ENCODE measurements at places on chromosomes 7 and 10.
A peak's percentile ranks its signal among the peaks of the same experiment; 100 is the strongest.

- DNase-seq, result no peak
Observed at GRCh38 chr7:158401295-158401694, 186.3 kb downstream of the PTPRN2 start.

DNA sequence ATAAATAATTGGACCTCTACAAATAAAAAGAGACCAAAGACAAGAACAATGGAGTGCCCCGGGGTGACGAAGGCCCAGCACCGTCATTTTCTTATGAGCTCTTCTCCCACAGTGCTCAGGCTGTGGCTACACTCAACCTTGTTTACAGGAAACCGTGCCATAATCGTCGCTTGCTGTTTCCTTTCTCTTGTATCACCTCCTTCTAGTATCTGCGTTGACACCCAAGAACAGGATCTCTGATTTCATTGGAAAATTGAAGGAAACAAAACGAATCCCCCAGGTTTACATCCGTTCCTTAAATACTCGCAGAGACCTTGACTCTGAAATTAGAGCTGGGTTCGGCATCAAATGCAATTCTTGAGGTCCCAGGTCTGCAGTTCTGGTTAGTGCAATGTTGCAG is 1.7 kb upstream of the IGFBP3 start:
- no peak for DNase-seq

DNA sequence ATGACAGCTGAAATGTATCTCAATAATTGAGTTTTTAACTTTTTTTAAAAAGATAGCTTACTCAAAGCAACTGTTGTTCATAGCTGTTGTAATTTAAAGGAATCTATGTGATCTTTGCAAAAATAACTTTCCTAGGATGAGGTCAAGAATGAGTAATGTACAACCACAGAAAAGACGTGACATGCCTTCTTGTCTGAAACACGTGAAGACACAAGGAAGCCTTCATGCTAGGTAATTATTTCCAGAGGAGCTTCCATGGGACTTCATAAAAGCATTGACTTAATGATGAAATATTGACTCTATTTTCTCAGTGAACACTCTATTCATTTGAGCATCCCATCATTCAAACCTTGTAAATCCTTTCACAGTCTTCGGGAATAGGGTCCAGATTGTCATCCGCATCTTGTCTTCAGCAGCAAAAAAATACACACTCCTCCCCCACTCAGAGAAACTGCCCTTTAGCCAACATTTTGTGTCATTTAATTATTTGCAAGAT is 528.0 kb downstream of the NRG3 start:
- no peak for DNase-seq

- DNase-seq, result no peak
Observed at GRCh38 chr7:6056616-6057015, 25.4 kb downstream of the ANKRD61 start.

GRCh38 chr10:88990384-88991160 is at the start of gene FAS:
FAS (plus strand) TSS chr10:88990798; CDS start chr10:88990877, 79 bp downstream.
- no peak for DNase-seq

DNA sequence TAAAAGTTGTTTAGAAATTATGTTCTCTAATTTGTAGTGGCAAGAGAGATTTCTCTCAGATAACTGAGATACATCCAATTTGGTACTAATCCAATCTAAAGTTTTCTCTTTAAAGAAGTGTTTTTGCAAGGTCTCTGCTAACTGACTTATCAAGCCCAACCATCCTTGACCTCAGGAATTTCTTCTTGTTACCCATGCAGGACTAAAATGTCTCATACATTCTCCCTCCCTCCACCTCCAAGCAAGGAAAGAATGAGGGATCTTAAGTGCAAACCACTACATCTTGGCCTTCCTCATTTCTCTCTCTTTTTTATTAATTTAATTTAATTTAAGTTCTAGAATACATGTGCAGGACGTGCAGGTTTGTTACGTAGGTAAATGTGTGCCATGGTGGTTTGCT is 12.8 kb downstream of the NRAP start:
- no peak for DNase-seq

- DNase-seq, result peak; percentile 66
Observed at GRCh38 chr10:73879296-73880173, 5.2 kb upstream of the CAMK2G start.

DNA sequence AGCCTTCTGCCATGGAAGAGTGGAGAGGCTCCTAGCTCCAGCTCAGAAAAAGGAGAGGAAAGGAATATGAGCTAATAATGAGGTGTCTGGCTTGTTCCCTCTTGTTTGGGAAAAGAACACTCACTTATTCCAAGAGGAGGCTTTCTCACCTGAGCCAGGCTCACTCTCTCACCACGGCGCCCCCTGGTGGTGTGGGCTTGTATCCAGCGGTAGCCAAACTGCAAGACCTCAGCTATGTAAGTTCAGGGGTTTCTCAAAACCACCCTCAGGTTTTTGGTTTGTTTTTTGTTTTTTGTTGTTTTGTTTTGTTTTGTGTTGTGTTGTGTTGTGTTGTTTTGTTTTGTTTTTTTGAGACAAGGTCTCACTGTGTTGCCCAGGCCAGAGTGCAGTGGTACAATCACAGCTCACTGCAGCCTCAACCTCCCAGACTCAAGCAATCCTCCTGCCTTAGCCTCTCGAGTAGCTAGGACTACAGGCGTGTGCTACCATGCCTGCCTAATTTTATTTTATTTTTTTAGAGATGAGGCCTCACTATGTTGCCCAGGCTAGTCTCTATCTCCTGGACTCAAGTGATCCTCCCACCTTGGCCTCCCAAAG is 124.0 kb downstream of the TMEM130 start:
- peak; percentile 41 for DNase-seq

DNA sequence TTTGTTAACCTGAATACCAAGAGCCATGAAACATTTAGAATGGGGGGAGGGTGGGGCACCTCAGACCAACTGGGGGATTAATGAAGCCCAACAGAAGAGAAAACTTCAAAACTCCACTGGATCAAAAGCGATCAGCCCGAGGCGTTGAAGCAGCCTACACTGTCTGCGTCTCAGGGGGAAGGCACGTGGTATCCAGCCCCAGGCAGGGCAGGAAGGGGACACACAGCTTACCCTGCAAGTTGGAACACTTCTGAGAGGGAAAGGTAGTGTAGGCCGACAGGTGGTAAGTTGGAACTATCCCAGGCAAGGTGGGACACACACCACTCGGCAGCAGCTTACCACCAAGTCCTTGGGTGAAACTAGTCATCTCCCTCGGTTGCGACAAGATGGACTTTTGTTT is 102.9 kb downstream of the TAX1BP1 start:
- DNase-seq, result no peak

GRCh38 chr7:132412435-132412834 is 163.8 kb downstream of the PLXNA4 start:
- no peak for DNase-seq

- DNase-seq, result no peak
Observed at GRCh38 chr10:129912166-129912917, 51.7 kb downstream of the EBF3 start.
